ENCODE measurements at places on chromosomes 4 and X.

- DNase-seq: no peak
Observed at GRCh38 chr4:151866592-151866918, 105.7 kb upstream of the GATB start.

- DNase-seq: peak; percentile 22
Observed at GRCh38 chr4:88722276-88722780, 24.7 kb upstream of the NAP1L5 start.

DNA sequence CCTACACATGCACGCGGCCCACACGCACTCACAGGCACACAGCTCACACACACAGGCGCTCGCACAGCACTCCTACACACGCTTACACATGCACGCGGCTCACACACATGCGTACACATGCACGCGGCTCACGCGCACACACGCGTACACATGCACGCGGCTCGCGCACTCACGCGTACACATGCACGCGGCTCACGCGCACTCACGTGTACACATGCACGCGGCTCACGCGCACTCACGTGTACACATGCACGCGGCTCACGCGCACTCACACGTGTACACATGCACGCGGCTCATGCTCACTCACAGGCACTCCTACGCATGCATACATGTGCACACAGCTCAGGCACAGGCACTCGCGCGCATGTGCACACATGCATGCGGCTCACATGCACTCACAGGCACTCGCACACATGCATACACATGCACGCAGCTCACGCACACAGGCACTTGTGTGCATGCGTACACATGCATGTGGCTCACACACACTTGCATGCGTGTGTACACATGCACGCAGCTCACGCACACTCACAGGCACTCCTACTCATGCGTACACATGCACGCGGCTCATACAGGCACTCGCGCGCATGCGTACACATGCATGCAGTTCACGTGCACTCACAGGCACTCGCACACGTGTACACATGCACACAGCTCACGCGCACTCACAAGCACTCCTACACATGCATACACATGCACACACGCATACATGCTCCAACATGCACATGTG is 44.9 kb downstream of the GAK start:
- no peak for DNase-seq

GRCh38 chr4:2867758-2868491 is 24.3 kb downstream of the ADD1 start:
- DNase-seq: peak; percentile 77

- no peak for DNase-seq
Observed at GRCh38 chrX:147735364-147735763, 176.4 kb upstream of the FMR1 start.

DNA sequence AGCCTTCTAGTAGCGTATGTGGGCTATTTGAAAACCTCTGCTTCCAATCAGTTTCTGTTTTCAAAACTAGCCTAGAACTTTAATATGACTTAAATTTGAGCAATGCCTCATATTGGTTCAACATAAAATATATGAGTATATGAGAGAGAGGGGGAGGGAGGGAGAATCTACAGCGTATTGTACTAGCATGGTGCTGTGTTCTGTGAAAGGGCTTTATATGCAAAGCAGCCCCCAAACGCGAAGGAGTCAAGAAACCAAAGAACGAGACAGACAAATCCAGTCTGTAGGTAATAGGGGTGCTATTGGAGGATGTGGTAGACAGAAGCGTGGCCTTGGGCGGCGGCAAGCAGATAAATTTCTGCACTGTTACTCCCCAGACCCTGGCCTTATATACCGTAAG is 784 bp upstream of the ANXA5 start:
- DNase-seq: no peak

DNA sequence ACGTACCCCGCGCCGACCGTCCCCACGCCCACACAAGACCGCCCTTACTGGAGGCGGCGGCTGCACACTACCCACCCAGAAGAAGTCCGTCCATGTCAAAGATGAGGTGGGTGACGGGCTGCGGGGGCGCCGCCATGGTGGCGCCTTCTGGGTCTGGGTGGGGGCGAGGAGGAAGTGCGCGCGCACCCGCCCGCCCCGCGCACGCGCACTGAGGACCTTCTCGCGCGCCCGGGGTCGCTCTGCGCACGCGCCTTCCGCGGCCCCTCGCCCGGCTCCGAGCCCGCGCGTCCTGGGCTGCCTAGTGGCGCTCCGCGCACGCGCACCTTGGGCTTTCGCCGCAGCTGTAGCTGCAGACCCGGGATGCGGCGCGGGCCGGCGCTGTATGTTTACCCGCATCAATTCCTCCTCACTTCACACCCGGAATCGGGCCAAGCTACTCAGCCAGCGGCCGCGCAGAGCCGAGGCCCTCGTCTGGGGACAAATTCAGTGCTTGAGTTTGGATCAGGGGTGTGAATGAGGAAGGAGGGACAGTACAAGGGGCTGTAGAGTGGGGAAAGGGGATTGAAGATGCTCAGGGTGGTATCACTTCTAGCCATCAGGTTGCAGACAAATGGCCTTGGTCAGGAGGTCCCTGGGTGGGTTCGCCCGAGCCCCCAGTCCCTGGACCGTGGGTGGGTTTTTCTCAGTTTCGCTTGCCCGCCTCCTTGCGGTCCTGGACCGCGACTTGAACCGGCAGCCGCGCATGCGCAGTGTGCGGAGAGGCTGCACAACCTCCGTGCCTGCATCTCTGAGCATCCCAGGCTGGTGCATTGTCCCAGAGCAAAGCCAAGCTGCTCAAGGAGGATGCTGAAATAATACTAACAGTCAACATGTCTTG is at the start of gene PUDP:
TSS of gene PUDP (minus strand) at position 176 of the 877 bp plus-strand sequence. CDS start at position 136, 40 bp downstream.
- DNase-seq: peak; percentile 90

GRCh38 chr4:47899639-47900038 is 14.7 kb downstream of the NFXL1 start:
- no peak for DNase-seq

DNA sequence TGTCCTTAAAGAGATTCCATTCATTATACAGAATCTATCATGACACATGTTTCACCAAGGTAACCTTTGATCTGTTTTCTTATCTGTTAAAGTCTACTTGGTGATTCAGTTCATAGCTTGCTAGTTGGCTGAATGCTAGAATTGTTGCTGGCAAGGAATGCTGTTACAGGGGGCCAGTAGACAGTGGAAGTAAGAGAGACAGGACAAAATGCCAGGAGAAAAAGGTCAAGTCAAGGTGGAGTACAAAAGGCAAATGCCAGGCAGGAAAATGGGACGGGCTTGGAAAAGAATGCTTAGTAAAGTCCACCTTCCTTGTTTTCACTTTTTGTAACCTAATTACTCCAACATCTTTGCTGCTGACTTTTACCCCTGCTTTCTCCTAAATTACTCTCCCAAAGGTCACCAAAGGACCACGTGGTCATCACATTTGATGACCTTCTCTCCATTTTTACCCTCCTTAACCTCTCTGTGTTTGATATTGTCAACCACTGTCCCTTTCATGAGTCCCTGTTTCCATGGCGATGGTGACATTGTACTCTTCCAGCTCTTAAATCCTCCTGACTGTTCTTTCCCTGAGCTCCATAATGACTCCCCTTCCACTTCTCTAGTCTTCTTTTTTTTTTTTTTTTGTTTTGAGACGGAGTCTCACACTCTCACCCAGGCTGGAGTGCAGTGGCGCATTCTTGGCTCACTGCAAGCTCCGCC is 24.5 kb upstream of the TAPT1 start:
- DNase-seq: no peak

DNA sequence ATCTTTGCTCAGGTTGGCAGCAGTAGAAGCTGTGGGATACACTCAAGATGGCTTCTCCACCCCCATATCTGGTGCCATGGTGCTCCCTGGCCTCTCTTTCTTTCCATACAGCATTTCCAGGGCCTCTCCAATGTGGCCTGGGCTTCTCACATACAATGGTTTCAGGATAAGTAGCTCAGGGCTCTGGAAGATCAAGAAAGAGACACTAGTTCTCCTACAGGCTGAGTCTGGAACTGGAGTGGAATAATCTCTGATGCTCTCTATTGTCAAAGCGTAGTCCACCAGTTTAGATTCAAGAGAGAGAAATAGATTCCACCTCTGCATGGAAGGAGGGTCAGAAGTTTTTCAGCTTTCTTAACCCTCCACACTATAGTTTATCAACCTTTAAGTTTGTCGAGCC is 138.2 kb upstream of the AADAT start:
- no peak for DNase-seq

GRCh38 chr4:25439918-25440477 is 62.9 kb downstream of the ANAPC4 start:
- peak; percentile 88 for DNase-seq

DNA sequence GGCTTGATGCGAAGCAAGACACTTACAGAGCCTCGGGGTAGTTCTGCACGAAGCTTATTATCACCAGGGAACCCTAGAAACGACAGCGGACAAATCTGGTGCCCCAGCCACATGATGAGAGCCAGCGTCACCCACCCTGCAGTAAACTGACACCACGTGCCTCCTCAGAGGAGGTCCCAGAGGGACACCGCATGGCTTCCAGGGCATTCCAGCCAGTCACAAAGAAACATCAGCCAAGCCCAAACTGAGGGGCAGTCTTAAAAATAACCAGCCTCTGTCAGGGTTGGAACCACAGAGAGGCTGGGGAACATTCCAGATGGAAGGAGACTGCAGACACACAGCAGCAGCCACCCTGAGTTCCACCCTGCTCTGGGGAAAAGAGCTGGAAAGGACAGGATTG is 36.6 kb upstream of the HGFAC start:
- DNase-seq: no peak

DNA sequence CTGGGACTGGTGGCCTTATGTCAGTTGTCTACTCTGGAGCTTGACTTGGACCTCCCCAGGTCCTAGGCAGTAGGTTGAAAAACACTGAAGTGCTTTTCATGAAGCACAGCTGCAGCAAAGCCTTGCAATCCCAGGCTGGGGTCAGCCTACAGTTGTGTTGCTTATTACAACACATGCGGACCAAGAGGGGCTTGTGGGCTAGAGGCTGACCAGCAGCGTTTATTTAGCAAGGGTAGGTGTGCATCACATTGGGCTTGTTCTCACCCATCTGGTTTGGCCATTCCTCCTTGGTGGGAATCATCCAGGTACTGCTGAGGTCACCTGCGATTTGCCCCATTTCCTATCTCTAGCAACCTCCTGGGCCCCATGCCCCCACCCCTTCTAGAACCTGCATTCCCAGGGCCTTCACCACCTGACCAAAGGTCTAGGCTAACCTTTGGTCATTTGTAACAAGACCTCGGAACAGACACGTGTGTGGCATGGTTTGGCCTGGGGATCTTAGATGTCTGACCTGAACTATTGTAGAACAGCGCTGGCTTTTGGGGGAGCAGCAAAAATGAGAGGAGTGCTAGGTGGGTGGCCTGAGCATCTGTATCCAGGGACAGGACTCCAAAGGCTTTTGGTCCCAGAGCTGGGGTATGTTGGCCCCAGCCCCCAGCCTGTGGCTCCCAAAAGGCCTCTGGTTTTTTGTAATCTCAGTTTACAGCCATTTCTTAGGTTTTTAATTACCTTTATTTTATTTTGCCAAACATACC is 3.0 kb downstream of the RPL10 start:
- DNase-seq: peak; percentile 81

GRCh38 chr4:67236318-67236717 is 309.0 kb downstream of the CENPC start:
- no peak for DNase-seq

GRCh38 chrX:9342561-9343051 is 122.3 kb upstream of the TBL1X start:
- peak; percentile 88 for DNase-seq

DNA sequence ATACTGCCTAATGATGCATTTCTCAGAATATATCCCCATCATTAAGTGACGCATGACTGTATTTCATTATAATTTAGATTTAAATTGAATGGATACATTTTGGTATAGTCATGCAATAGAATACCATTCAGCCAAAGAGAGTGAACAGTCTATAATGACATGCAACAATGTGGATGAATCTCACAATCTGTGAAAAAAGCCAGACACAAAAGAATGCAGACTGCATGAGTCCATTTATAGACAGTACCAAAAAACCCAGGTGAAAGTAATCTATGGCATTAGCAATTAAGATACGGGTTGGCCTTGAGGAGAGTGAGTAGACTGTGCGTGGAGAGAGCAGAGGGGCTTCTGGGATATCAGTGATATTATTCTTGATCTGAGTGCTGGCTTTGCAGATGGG is 239.7 kb upstream of the PGRMC2 start:
- no peak for DNase-seq

GRCh38 chrX:30618160-30618765 is 35.0 kb upstream of the GK start:
- DNase-seq: peak; percentile 63

DNA sequence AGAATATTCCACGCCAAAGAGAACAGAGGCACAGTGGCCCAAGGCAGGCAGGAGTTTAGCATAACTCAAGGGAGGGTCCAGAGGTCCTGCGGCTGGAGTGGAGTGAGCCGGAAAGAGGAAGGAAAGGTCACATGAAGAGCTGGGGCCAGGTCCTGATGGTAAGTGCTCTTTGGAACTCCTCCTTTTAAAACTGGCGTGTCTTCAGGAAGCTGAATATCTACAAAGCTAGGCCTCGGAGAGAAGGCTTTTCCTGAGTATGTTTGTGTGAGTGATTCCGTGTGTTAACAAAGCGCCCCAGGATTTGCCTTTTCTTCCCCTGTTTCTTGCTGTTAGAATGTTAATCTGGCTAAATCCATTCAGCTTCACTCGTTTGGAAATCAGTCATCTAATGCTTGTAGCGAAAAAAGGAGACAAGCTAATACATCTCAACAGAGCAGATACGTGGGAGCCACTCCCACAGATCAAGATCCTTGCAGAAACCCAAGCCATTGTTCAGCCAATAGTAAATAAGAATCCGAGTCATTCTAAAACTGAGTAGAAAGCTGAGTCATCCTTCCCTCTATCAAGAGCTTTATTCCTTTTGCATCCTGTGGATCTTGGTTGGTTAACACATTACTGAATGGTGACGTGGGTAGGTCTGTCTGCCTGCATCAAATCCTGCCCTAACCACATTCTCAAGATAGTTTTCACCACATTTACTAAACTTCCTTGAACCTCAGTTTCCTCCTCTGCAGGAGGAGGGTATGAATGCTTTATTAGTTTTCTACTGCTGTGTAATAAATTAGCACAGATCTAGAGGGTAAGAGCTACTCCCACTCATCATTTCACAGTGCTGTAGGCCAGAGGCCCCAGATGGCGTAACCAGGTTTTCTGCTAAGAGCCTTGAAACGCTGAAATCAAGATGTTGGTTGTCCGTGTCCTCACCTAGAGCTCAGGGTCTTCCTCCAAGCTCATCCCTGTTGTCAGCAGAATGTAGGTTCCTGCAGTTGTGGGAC is 43.2 kb upstream of the RBM47 start:
- DNase-seq: peak; percentile 76

DNA sequence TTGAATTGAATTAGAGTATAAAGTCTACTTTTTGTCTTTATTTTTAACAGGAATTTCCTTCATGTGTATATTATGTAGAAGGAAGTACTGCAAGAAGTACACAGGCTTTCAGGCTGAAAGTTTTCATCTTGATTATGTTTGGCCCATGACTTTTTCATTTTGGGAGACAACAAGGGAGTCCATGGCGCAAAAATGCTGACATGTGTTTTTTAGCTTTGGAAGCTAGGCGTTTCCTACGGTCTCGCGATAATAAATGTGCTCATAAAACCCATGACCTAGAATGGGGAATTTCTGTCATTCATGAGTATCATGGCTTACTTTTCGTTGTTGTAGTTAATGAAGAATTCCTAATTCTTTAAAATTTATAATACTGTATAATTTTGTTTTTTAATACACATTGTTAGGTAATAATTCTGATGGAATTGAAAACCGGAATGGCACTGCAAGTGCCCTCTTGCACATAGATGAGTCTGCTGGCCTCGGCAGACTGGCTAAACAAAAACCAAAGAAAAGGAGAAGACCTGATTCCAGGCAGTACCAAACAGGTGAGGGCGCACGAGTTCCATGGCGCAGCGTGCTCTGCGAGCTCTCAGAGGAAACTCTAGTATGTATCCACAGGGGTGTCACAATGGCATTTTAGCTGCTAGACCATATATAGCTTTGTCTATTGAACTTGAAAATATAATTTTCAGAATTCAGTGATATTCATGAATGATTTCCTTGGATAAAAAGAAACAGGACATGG is 59.1 kb downstream of the ZFX start:
- DNase-seq: peak; percentile 58
